ENCODE measurements at places on chromosomes 13 and 19.

- DNase-seq = no peak
Measured at GRCh38 chr19:6150289-6150688, 14.8 kb downstream of the ACSBG2 start.

- DNase-seq = no peak
Measured at GRCh38 chr13:41458761-41459431, 1.5 kb downstream of the RGCC start.

DNA sequence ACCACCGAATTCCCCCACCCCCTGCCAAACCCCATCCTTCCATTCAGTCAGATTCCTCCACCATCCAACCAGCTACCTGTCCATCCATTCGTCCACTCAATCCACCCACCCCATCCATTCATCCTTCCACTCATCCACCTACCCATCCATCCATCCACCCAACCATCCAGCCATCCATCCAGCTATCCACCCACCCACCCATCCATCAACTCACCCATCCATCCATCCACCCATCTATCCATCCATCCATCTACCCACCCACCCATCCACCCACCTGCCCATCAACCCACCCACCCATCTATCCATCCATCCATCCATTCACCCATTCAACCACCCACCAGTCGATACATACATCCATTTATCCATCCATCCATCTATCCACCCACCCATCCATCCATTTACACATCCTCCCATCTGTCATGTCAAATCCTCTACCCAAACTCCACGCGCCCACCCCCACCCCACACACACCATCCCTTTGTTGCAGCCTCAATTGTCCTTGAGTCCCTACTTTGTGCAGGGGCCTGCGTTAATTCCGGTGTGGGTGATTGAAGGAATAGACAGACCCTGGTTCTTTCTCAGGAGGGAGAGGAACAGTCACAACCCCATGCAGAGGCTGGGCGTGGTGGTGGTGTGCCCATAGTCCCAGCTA, 5.3 kb upstream of the SLC5A5 start:
- DNase-seq = no peak

GRCh38 chr13:107441279-107441678, 774.1 kb downstream of the LIG4 start:
- no peak for DNase-seq

GRCh38 chr19:52520013-52520412, 7.5 kb upstream of the ZNF808 start:
- no peak for DNase-seq

DNA sequence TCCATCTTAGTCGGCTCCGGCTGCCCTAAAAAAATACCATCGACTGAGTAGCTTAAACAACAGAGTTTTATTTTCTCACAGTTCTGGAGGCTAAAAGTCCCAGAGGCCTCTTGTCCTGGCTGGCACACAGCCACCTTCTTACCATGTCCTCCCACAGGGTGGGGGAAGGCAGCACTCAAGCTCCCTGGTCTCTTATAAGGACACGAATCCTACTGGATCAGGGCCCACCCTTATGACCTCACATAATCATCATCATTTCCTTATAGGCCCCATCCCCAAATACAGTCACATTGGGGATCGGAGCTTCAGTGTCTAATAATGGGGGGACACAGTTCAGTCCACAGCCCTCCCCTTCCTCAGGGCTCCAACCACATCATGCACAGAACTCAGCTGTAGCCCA, 2.6 kb upstream of the TUBA3C start:
- no peak for DNase-seq

GRCh38 chr19:12984683-12985048, 10.6 kb upstream of the NFIX start:
- no peak for DNase-seq

- DNase-seq = no peak
Measured at GRCh38 chr19:49020931-49021895, 2.9 kb downstream of the CGB3 start.

DNA sequence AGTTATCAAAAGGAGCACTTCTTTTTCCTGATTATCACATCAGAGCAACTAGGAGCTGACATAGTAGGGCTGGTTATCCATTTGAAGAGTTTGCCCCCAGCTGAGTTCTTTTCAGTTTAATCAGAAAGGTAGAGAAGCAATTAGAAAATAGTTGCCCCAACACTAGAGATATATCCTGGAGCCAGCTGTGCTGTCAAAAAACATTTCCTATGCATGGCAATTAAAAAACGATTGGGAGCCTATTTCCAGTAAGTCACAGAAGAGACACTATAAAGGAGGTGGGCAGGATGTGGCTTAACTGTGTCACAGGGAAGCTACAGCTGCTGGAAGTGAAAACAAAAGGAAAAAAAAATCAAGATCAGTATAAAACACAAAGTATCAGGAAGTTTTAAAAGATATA, 155.7 kb upstream of the SLITRK1 start:
- DNase-seq = no peak

DNA sequence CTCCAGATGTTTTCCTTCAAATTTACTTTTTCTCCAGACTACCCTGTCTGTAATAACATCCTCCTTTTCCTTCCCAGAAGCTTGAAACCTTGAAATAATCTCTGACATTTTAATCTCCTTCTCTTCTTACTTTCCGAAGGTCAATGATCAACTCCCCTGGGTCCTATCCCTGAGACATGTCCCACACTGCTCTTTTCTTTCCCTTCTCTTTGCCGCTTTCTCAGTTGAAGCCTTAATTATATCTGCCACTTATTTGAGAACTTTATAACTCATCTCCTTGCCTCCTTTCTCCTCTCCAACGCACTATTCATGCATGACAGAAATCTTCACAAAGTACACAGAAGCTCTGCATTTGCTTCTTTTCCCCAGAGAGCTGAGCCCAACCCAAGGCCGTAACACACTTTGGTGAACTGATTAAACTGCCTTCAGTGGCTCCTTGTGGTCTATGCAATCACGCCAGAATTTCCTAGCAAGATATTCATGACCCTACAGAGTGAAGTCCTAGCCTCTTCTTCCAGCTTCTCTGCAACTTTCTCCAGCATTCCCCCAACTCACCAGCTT, 9.2 kb upstream of the WASF3 start:
- DNase-seq = no peak

- no peak for DNase-seq
Measured at GRCh38 chr13:98960606-98961502, 17.0 kb downstream of the DOCK9 start.

Measured in NCI-H2227 treated with DMSO at 0.1 percent for 48 hours (cell line).